8988T (cell line): ENCODE measurements at places on chromosomes 1 and 21.
A peak's percentile ranks its signal among the peaks of the same experiment; 100 is the strongest.

DNA sequence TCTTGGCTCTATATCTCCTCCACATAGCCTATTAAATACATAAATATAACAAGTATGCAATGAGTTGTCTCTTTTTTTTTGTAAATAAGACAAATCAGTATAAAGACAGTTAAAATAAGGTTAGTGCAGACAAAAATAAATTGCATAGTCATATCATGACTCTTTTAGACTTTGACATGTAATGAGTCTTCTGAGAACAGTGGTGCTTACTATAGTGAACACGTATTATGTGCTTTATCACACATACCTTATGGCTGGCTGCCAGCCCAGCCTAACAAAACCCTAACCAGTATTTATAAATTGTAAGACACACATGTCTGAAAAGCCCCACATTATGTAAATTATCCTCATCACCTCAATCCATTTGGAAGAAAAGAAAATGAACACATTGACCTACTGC is 29.1 kb upstream of the F13B start:
- no peak for DNase-seq

GRCh38 chr1:1903224-1903623 is 11.8 kb upstream of the CALML6 start:
- DNase-seq: no peak

GRCh38 chr1:11781297-11781696 is 19.3 kb downstream of the C1orf167 start:
- DNase-seq: no peak

DNA sequence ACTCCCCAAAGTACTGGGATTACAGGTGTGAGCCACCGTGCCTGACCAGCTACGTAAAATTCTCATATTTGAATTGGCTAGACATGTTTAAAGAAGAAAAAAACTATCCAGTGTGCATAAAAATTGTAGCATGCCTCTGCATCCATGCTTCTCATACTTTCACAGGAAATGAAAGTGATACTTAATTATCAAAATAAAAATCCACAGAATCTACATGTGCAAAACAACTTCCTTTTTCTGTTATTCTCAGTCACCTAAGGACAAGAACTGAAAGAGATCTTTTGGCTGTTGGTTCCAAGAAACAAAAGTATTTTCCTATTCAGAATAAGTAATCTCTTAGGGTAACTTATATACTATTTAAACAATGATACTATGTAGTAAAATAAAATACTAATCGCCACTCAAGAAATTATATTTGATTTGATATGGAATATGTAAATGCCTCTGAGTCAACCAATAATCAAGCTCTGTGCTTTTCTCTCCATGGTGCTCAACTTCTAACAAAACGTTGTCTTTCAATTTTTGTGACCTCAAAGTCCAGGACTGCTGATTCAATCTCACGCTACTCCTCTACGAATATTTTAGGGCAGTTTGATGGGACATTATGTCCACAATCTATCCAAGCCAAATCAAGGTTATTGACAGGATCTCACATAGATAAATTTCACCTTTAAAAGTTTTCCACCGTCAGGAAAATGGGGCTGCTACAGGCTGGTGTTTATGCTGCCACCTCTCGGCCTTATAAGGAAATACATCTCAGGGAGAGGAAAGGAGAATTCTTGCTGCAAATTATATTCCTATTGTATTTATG is 102.7 kb downstream of the ZNF281 start:
- no peak for DNase-seq

- DNase-seq: no peak
Measured at GRCh38 chr1:234980291-234980644, 148.4 kb downstream of the TOMM20 start.

GRCh38 chr1:148315071-148315811 is 163.2 kb upstream of the NBPF11 start:
- DNase-seq: no peak

DNA sequence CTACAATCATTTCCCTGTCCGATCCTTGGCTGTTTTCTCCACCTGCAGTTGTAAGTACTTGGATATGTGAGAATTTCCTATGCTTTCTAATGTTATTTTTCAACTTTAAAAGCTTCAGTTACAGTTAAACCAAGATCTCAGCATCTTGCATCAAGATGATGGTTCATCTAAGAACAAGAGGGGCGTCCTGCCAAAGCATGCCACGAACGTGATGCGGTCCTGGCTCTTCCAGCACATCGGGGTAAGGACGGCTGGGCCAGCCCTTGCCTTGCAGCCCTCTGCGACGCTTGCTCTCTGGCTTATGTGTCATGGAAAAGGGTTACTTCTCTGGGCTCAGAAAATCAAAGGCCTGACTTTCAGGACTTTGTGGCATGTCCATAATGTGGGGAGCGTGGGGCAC is 46.8 kb downstream of the PKNOX1 start:
- no peak for DNase-seq

GRCh38 chr1:54838565-54839180 is 37.5 kb upstream of the TTC22 start:
- DNase-seq: no peak

DNA sequence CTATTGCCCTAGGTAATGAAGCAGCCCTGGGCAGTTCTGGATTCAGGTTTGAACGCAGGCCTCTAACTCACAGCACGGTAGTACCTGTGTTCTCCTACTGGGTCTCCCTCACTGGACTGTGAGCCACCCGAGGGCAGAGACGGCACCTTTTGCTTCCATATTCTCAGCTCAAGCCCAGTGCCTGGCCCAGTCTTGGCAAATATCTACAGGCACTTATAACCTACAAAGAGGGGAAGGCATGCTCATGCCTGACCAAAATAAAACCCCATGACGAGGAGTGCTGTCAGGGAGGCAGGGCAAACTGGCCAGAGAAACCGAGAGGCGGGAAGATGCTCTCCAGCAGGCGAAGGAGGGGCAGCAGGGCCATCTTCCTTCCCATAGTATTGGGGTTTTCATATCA is 91.1 kb downstream of the DDX20 start:
- DNase-seq: no peak

GRCh38 chr21:41459884-41460534 is 34.0 kb downstream of the MX1 start:
- DNase-seq: no peak

DNA sequence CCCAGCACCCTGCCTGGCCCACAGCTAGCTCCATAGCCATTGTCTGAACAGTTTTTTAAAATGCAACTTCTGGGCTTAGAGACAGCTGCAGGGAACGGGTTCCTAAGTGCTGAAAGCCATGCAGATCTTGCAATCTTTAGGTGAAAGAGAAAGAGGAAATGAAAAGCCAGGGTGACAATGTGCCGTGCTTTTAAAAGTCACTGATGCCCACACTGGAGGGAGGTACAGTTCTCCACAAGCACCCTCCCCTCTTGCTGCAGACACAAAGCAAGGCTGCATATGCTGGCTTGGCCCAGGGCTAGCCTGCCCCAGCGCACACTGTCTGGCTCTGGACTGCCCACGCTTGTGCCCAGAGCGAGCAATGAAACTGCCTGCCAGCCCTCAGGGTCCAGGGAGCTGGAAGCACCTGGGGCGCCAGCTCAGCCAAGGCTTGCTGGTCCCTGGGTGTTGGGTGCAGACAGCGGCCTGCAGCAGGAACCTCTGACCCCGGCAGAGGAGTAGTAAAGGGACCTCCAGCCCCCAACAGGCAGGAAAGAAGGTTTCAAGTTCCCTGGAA is 70.4 kb downstream of the AJAP1 start:
- DNase-seq: no peak

GRCh38 chr1:6574025-6574620 is 5.7 kb upstream of the ZBTB48 start:
- peak; percentile 1 for DNase-seq
